ENCODE measurements at places on chromosomes 4 and X. TPM values are rescaled to one million over a fixed set of nuclear protein-coding genes. Genes with fewer than 3 reads are reported as not detected.

GRCh38 chrX:13059637-13060499 lies 15.4 kb upstream of the FAM9C start:
- no peak overlapping the region for H3K4me3 ChIP-seq
- no peaks in the 10 kb centered on the region for H3K4me1 ChIP-seq
- no peaks in the 10 kb centered on the region for H3K36me3 ChIP-seq
- no peak overlapping the region for H3K27ac ChIP-seq

DNA sequence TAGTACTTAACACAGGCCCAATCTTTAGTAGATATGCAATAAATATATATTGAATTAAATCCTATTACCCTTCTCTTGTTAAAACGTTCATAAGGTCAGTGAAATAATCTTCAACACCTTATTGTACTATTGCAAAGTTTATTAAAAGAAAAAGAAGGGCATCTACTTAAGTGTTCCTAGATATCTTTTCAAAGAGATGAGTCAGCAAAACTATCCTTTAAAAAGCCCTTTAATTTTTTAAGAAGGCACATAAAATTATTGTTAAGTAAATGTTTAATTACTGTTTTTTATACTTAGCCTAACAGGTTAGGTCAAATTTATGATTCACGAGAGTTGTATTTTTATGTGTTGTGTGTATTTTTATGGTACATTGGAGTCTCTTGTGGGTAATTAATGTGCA lies 77.3 kb upstream of the PPP1R2C start:
- no peak overlapping the region for H3K27ac ChIP-seq
- no peaks in the 10 kb centered on the region for H3K36me3 ChIP-seq
- H3K4me3 ChIP-seq = no peak overlapping the region
- H3K4me1 ChIP-seq = no peaks in the 10 kb centered on the region

- H3K4me1 ChIP-seq = no peaks in the 10 kb centered on the region
- H3K27me3 ChIP-seq = no peaks in the 10 kb centered on the region
- no peak overlapping the region for H3K4me3 ChIP-seq
- no peak overlapping the region for H3K27ac ChIP-seq
- no peaks in the 10 kb centered on the region for H3K36me3 ChIP-seq
These were observed 55.5 kb upstream of the MAGED1 start for GRCh38 chrX:51837921-51838320.

- H3K4me3 ChIP-seq = no peak overlapping the region
- H3K36me3 ChIP-seq = no peaks in the 10 kb centered on the region
- no peak overlapping the region for H3K27ac ChIP-seq
- H3K4me1 ChIP-seq = no peaks in the 10 kb centered on the region
- no peak for DNase-seq
- H3K27me3 ChIP-seq = no peaks in the 10 kb centered on the region
These were observed 33.9 kb downstream of the NBDY start for GRCh38 chrX:56762707-56763555.

- peaks cover 3% of the 10 kb centered on the region for H3K36me3 ChIP-seq
- H3K27me3 ChIP-seq = no peaks in the 10 kb centered on the region
- peak overlapping the region; percentile 99 for H3K4me3 ChIP-seq
- DNase-seq = no peak
- H3K4me1 ChIP-seq = no peaks in the 10 kb centered on the region
These were observed 340 bp downstream of the HNRNPD start for GRCh38 chr4:82373486-82373815.

- peaks cover 17% of the 10 kb centered on the region for H3K4me1 ChIP-seq
- no peak for DNase-seq
- peak overlapping the region; percentile 74 for H3K4me3 ChIP-seq
These were observed 2.4 kb downstream of the SPRY1 start for GRCh38 chr4:123398853-123399626.

- H3K27ac ChIP-seq = no peak overlapping the region
- DNase-seq = no peak
- no peak overlapping the region for H3K4me3 ChIP-seq
- no peaks in the 10 kb centered on the region for H3K4me1 ChIP-seq
- H3K27me3 ChIP-seq = no peaks in the 10 kb centered on the region
These were observed 75.8 kb upstream of the TNIP3 start for GRCh38 chr4:121239951-121240350.

DNA sequence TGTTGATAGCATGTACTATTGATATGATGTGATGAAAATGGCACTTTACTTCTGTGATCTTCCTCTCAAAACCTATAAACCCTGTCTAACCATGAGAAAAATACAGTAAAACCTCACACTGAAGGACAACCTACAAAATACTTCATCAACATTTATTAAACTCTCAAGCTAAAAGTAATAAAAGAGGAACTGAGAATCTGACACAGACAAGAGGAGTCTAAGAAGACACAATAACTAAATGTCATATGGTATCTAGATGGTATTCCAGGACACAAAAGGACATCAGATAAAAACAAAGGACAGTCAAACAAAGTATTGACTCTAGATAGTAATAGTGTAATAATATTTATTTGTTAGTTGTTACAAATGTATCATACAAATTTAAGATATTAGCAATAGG lies 655.3 kb downstream of the SH3BGRL start:
- H3K36me3 ChIP-seq = no peaks in the 10 kb centered on the region
- H3K27me3 ChIP-seq = no peaks in the 10 kb centered on the region
- no peak overlapping the region for H3K27ac ChIP-seq
- no peaks in the 10 kb centered on the region for H3K4me1 ChIP-seq
- DNase-seq = no peak
- no peak overlapping the region for H3K4me3 ChIP-seq

CCKAR gene
- not detected for total RNA-seq

ARHGAP10 gene
- 43.5 TPM for total RNA-seq

LRAT gene
- total RNA-seq = 0.15 TPM

L1CAM gene
- total RNA-seq = 7.0 TPM

MTMR8 gene
- 0.37 TPM for total RNA-seq
